ENCODE measurements at places on chromosomes 4 and X.

DNA sequence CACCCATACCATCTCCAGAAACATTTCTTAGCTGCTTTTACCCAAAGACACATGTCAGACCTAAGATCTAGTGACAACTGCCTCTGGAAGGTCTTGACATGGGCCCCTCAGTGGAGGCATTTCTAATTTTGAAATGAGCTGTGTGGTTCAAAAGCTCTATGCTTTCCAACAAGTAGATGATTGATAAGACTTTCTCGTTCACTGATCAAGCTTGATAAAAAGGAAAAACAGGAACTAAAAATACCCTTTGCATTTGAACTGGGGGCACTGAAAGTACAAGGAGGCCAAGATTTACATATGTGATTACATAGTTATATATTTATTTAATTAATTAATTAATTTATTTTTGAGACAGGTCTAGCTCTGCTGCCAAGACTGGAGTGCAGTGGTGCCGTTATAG is 61.3 kb upstream of the SCOC start:
- DNase-seq = no peak

DNA sequence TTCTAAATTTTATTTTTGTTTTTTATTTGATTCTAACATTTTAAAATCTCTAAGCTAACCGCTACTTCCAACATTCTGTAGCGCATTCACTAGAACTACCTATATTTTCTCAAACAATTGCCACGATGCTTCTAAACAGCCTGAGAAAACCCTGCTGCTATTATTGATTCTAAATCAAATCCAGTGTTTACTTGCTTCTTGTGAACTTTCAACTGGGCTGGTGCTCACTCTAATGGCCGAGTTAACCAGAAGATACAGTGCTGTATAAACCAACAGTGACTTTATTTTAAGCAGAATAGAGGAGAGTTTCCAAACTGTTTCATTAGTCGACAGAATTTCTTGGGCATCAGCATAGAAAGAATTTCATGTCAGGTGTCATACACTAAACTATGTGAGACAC is 110.3 kb downstream of the DLG3 start:
- DNase-seq = no peak

DNA sequence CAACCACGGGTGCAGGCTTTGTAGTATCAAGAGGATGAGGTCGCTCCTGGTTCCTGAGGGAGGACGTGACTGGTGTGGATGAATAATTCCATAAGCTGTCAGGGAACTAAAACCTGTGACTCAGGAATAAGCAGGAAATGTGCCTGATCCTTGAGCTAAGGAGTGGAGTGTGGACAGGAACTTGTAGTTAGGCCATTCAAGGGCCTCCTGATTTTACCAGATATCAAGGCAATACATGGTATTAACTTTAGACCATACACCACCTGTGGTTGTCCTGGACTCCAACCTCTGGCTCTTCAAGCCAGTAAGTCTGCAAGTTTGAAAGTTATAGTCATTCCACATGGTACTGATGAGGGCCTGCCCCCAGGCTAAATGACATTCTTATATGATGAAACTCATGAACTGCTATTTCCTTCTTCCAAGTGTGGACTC is 12.1 kb upstream of the ING2 start:
- DNase-seq = no peak

DNA sequence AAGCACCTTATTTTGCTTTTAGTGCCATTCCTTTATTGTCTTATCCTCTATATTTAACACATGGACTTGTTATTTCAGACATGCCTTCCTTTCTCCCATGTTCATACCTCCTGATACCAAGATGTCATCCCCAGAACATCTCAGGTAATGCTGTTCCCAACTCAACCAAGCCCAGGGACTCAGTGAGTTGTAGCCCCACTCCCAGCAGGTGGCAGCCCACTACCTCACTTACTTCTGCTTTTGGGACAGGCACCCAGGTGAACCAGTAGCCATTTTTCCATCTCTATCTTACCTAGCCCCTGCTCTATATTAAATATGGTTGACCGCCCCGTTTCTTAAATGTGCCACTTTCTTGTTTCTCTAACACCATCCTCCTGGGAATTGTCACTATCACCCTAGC is 199.0 kb downstream of the DCHS2 start:
- DNase-seq = no peak

- DNase-seq = no peak
These were observed 35.7 kb downstream of the ZNF518B start for GRCh38 chr4:10421344-10422055.

DNA sequence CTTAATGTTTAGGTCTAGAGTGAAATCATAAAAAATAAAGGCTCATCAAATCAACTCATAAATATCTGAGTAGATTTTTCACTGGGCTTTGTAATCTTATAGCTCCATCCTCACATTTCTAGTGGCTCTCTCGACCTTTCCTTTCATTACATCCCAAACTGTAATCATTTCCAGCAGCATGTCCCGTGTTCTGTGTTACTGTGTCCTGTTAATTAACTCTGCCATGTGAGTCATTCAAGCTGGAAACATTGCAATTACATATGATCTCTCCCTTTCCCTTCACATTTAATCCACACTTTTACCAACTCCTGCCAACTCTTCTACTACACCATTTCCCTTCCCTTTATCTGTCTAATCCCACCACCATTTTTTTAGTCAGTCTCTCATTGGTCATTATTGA is 75.5 kb downstream of the UGT8 start:
- DNase-seq = no peak

DNA sequence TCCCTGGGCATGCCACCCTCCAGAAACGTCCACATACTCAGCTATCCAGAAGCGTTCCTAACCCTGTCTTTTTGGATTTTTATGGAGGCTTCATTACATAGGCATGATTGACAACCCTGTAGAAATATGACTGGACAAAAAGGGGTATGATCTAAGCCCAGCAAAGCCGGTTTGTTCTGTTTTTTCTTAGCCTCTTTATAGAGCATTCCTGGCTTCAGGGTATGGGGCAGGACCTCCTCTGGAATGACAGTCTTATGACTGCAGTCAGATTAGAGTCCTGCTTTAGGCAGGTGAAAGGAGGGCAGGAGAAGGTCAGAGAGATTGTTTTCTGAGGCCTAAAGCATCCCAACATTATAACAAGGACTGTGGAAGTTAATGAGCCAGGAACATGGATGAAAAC is 137.4 kb downstream of the DCLK2 start:
- DNase-seq = no peak

GRCh38 chr4:162268911-162269310 is 105.1 kb upstream of the FSTL5 start:
- DNase-seq = no peak

DNA sequence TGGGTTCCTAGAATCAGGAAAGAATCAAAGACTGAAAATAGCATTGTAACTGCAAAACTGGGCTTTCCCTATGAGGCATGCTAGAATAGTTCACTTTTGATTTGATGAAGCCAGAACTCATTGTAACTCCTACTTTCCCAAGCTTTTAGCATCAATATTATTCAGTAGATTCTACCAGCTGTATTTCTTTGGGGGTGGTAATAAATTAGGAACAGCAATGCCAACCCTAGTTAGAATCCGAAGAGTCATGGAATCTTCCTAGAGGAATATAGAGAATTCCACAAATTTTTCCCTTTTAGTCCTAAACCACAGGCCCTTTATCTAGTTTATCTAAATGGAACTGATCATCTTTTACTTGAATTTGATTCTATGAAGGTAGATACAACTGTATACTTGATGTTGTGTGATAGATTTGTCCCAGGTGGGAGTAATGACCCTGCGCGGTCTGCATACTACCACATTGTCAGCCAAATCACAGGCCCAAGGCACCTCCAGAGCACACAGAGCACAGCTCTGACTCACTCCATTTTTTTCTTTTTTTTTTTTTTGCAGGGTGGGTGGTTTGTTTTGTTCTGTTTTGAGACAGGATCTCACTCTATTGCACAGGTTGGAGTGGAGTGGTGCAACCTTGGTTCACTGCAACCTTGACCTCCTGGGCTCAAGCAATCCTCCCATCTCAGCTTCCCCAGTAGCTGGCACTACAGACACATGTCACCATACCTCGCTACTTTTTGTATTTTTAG is 66.6 kb downstream of the EDNRA start:
- DNase-seq = no peak

- DNase-seq = no peak
These were observed 86.5 kb downstream of the SLC10A6 start for GRCh38 chr4:86762649-86763048.

DNA sequence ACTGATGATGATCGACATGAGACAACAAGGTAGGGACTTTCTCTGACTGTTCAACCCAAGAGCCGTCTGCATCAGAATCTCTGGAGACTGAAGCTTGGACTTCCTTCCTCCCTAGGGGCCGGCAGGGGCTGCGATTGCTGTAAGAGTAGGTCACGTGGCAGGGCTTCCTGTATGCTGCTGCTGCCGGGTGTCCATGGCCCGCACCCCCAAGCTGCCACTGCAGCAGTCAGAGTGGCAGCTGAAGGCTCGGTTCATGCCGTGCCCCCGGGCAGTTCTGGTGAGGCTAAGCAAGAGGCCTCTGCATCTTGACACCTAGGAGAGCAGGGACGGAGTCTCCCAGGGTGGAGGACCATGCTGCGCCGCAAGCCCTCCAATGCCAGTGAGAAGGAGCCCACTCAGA is at the start of gene SASH3:
SASH3 (plus strand) TSS at position 203 of the 400 bp plus-strand sequence; CDS start at position 352, 149 bp downstream.
- peak; percentile 56 for DNase-seq

DNA sequence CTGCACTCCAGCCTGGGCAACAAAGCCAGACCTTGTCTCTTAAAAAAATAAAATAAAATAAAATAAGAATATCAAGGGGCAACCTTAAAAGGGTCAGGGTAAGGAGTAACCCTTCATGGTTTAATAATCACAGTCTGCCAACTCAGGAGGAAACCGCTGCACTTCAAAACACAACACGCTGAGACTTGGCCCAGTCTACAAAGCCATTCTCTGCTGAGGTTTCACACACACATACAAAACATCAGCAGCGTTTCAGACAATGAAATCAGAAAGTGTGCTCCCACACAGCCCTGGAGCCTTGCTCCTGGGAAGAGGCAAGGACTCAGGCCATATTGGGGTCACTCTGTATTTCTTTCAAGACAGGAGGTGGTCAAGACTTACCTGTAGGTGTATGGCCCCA is 18.3 kb downstream of the SCARB2 start:
- no peak for DNase-seq

DNA sequence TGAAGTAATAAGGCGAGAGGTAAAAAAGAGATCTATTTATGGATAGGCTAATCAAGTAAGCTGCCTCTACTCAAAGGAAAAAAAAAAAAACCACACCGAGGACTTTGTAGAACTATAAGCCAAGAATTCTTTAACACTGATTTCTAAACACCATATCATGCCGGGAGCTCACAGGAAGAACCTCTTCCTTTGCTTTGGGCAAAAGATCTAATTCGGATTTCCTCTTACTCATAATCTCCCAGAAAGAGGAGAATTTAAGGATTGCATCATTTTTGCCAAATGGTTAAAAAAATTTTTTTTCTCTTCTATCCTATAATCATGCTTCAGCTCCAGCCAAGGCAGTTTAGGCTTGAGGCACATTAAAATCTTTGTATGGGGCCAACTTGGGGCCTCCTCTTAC is 95.5 kb downstream of the ZNF827 start:
- DNase-seq = no peak

DNA sequence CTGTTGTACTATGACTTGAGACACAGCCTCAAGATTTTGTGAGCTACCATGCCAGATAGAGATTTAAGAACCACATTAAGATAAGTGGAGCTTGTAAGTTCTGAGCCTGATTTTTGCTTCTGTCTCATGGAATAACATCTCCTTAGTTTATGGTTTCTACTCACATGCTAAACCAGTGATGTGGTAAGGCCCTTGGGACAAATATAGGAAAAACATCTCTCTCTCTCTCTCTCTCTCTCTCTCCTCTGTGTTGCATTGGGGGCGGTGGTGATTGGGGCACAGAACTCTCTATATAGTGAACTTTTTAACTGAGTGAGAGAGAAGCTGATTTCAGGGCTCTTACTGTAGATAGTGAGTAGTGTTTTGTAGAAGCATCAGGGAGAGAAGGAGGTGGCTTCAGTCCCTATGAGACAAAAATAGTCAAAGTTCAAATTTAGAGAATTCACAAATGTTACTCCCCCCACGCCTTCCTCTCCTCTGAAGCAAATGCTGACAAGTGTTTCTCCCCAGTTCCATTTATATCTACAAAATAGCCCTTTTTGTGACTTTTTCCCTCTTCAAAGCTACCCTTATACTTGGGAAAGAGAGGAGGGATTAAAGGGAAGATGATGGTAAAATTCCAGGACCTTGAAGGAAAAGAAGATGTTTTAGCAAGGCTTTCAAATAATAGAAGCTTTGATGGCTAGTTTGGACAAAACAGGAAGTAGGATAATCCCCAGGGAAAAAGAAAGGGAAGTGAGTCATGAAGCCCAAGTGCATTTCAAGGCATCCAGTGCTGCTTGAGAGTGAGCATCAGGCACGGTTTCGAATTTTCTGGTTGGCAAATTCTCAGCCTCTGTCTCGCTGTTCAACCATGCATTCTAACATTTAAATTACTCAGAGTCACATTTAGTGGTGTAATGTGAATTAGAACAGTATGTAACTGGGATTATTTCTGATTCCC is 134.3 kb upstream of the AP1S2 start:
- DNase-seq = no peak

DNA sequence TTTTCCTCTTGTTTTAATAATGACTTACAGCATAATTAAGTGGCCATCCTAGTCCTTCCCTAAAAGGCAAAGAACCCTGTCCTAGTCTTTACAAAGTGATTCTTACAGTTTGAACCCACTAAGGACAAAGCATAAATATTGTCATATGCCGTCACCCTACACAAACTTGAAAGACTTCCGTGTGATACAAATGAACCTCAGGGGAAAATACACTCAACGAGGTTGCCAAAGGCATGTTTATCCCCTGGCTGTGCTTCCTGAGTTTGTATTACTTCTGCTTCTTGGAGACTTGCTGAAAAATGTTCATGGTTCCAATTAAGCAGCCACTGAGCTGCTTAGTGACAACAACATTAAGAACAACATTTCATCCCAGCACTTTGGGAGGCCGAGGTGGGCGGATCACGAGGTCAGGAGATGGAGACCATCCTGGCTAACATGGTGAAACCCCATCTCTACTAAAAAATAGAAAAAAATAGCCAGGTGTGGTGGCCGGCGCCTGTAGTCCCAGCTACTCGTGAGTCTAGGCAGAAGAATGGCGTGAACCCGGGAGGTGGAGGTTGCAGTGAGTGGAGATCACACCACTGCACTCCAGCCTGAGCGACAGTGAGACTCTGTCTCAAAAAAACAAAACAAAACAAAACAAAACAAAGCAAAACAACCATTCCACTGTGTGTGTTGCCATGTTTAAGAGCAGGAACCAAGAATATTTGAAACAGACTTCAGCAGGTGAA is 16.2 kb downstream of the RASSF6 start:
- no peak for DNase-seq

DNA sequence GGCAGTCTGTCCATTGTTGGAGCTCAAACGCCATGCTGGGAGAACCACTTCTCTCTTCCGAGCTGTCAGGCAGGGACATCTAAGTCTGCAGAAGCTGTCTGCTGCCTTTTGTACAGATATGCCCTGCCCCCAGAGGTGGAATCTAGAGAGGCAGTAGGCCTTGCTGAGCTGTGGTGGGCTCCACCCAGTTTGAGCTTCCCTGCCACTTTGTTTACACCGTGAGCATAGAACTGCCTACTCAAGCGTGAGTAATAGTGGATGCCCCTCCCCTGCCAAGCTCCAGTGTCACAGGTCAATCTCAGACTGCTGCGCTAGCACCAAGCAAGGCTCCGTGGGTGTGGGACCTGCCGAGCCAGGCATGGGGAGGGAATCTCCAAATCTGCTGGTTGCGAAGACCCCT is 145.7 kb downstream of the VSIG4 start:
- no peak for DNase-seq
